Adipose tissue (tissue), 3 donors: ENCODE measurements at places on chromosomes 7 and 10. TPM values are rescaled to one million over a fixed set of nuclear protein-coding genes. Genes with fewer than 3 reads are reported as not detected.

The RPEL1 gene
- not detected for polyA plus RNA-seq

The TMEM139 gene
- polyA plus RNA-seq, result 9.8 TPM

The NPY gene
- 4.7 TPM for polyA plus RNA-seq

The KLF14 gene
- polyA plus RNA-seq, result 0.45 TPM

The PPP1R9A gene
- polyA plus RNA-seq, result 3.2 TPM

The SFTPD gene
- 0.48 TPM for polyA plus RNA-seq

The CFAP70 gene
- 1.6 TPM for polyA plus RNA-seq

The ADAMTS14 gene
- polyA plus RNA-seq, result 0.07 TPM

The TAS2R39 gene
- polyA plus RNA-seq, result not detected

The MYH16 gene
- polyA plus RNA-seq, result not detected

The PDGFA gene
- polyA plus RNA-seq, result 40.2 TPM

The GPR85 gene
- 0.49 TPM for polyA plus RNA-seq

The OGDHL gene
- 0.16 TPM for polyA plus RNA-seq

The FRMPD2 gene
- not detected for polyA plus RNA-seq

The ASB4 gene
- polyA plus RNA-seq, result 0.09 TPM
